ENCODE measurements at places on chromosomes 6 and 20.

GRCh38 chr6:26441977-26442376 lies 1.7 kb downstream of the BTN3A3 start:
- no peak for DNase-seq

DNA sequence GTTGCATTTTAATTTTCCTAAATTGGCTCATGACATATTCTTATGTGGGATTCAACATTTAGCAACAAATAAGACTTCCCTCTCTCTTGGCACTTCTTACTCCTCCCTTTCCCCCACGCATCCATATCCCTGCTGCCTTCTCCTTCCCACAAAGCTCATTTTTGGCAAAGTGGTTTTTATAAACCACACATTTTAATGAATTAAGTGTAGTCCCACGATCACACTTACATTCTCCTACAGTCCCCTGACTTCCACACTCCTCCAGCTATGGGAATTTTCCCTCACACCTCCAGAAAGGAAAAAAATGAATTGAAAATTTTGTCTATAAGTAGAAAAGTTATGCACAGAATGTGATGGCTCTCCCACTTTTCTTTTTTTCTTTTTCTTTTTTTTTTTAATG lies 345.0 kb downstream of the CD83 start:
- no peak for DNase-seq

DNA sequence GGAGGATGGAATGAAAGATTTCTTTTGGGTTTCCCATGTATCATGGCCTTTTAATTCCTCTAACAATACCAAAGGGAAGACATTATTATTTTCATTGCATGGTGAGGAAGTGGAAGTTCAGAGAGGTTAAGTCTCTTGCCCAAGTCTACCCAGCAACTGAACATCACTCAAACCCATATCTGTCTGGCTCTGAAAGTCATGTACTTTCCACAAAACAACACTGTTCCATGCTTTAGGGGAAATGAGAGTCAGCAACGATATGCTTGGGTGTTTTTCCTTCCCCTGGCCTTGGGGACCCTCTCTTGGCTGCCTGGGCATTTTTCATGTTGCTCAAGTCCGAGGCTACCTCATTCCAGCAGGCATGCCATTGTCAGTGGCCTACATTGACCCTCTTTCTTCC lies 118.8 kb downstream of the ADTRP start:
- DNase-seq, result no peak

DNA sequence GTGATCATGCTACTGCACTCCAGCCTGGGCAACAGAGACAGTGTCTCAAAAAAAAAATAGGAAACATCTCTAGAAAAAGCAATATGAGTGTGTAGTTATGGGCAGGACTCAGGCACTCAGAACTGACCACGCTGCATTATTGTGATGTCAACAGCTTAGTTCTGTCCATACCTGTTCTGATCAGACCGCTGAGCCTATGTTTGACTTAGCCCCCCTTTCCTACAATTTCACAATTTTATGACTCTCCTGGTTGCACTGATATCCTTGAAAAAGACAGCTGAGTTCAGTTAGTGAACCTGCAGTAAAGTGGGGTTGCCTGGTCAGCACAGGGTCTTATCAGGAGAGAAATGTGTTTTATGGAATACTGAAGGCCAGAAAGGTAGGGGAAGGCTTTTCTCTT lies 37.8 kb upstream of the PRDM1 start:
- no peak for DNase-seq

GRCh38 chr6:23690453-23691049 lies 435.5 kb upstream of the NRSN1 start:
- DNase-seq, result no peak

- DNase-seq, result no peak
Measured at GRCh38 chr6:63803371-63803770, 167.8 kb downstream of the PHF3 start.

- DNase-seq, result no peak
Measured at GRCh38 chr6:106461084-106461483, 100.6 kb downstream of the CRYBG1 start.

GRCh38 chr6:106026748-106027715 lies 59.1 kb upstream of the PRDM1 start:
- DNase-seq, result no peak

- no peak for DNase-seq
Measured at GRCh38 chr6:169041078-169041477, 212.6 kb downstream of the THBS2 start.

GRCh38 chr6:169320013-169320412 lies 66.4 kb upstream of the THBS2 start:
- no peak for DNase-seq

DNA sequence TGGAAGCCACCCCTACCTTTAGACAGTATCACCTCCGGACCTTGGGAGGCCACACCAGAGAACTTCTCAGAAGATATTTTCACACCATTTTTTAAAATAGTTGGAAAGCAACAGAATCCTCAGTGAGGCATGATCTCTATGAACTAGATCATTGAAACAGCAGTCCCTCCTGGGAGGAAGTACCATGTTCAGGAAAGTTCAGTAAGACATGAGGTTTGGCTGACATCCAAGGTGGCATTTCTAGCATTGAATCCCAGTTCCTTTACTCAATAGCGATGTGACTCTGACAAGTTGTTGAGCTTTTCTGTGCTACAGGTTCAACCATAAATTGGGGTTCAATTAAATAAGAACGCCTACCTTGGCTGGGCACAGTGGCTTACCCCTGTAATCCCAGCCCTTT lies 169.0 kb downstream of the TBC1D7 start:
- DNase-seq, result no peak

DNA sequence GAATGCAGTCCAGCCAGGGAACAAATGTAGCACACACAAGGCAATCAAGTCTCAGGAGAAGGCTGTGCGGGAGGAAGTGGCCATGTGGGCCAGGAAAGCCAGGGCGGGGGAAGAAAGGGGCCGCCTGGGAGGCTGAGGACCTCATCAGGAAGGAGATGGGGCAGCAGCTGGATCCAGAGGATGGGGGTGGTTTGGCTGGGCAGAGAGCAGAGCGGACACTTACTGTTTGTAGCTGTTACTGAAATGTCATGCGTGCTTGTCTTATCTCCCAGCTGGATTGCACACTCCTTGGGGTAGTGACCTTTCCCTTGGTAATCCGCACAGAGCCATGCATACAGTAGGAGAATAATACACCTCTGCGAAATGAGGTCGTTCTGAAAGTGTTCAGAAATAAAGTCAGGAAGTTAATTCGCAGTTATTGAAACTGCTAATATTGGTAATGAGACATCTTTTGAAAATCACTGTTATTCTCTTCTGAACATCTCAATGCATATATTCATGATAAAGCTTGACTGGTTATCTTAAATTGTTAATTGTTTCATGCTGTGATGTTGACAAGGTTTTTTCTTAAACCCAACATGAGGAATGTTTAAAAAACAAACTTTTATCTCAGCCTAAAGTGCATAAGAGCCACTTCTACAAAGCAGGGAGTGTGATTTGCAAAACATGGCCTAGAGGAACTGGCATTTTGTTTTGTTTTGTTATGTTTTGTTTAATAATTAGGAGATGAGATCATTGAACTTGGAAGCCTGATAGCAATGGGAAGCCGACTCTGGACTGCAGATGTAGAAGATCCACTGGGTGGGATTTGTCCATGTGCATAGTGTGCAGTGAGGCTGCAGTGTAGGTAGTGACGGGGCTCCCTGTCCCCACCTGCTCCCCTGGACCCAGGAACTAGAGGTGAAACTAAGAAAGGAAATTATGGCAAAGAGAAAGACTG lies 18.0 kb upstream of the MAP3K4 start:
- DNase-seq, result no peak

DNA sequence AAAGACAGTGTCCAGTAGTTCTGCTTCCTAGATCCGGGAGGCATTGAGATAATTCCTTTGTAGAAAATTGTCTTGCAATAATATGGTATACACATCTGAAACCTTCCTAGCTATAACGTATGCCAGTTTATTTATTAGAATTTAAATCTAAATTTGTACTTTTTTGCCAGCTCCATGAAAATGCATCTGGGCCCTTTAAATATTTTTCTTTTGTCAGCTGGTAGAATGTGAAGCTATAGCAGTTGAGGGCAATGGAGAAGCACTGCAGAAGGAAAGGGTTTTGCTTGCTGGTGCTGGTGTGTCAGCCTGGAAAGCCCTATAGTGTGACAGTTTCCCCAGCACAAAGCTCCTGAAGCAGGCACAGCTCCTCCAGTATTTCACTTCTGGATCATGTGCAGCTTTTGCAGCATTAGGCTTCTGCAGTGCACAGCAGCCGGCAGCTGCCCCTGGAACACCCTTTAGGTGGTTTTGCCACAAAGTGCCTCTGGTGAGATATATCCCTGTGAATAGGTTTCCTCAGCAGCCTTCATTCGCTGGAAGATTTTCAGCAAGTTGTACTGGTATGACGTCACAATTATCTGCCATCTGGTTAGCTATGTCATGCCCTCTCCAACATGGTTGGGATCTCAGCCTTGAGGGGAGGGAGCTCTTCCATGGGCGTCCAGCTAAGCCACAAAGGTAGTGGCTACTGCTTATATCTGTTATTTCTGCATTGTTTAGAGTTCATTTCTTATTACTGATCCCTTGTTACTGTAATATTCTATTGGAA lies 40.0 kb upstream of the L3MBTL3 start:
- DNase-seq, result no peak

DNA sequence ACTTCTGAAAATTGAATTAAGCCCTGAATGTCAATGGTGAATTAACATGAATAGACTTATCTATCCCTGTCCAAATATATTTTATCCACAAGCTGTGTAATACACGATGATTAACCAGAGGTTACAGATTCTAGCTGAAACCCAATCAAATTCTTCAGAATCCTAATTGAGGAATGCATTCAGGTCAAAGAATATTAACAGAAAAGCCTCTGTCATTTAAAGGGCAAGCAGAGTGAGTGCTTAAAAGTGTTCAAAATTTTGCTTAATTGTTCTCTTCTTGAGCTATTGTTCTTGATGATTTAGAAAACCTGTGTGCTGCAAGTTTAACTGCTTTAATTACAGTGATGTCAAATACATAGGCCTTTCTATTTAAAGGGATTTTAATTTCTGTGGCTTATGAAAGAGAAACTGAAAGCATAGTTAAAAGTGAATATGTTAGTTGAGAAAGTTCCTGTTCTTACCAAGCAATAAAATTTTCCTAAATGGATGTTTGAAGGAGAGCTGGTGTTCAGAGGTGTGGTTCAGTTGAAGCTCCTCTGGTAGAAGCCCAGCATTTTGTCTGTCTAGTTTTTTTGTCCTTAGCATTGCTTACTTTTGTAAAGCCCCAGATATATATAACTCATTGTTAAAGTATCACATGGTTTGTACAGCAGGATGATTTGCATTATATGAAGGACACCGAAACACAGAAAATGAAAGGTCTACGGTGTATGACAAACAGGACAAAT lies 466.3 kb upstream of the PLCB4 start:
- DNase-seq, result no peak

- no peak for DNase-seq
Measured at GRCh38 chr6:158622545-158623190, 21.9 kb downstream of the DYNLT1 start.

DNA sequence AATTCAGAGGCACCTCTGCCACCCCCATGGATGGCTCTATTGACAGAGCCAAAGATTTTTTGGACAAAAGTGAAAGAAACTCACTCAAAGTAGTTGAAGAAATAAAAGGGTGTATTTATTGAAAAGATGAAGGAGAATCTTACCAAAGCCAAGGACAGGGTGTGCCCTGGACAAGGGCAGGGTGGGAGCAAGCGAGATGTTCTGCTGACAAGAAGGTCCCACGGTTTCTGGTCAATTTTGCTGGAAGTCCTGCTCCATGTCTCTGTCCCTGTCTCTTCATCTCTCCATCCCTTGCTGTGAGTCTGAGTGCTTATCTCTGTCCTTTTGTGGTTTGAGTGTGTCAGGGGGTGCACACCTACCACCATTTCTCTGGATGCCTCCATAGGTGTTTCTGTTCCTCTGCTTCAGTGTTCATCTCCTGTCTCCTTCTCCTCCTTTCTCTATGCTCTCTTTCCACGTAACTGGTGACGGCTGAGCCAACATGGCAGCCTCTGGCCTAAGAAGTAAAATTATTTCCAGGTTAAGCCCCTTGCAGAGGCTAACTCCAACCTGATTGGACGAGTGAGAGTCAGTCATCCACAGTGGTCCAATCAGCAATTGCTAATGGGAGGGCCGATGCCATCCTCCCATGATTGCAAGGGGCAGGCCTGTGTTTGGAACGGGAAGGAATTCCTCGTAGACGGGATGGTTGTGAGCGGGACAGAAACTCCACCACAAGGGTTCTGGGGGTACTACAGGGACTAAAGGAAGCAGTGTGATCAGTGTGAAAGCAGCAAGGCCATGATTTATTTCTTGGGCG lies 502.1 kb upstream of the CDH4 start:
- no peak for DNase-seq

GRCh38 chr20:12966468-12967085 lies 42.2 kb upstream of the SPTLC3 start:
- no peak for DNase-seq

GRCh38 chr6:159532155-159532554 lies 160.9 kb downstream of the SOD2 start:
- DNase-seq, result no peak

DNA sequence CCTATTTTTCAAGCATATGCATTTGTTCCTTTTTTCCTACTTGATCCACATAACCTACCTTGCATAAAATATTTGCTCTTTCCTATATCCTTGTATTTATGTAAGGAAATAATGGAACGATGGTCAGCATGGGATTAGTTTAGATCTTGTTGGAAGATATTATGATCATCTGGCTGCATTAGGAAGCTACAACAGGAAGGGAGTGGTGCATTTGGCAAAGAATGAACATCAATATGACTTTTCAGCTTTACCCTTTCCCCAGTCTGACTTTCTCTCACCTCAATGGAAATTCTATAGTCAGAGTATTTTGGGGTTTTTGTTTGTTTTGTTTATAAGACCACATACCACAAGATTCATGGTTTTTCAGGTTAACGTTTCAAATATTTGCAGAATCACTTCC lies 66.0 kb downstream of the HS3ST5 start:
- no peak for DNase-seq

DNA sequence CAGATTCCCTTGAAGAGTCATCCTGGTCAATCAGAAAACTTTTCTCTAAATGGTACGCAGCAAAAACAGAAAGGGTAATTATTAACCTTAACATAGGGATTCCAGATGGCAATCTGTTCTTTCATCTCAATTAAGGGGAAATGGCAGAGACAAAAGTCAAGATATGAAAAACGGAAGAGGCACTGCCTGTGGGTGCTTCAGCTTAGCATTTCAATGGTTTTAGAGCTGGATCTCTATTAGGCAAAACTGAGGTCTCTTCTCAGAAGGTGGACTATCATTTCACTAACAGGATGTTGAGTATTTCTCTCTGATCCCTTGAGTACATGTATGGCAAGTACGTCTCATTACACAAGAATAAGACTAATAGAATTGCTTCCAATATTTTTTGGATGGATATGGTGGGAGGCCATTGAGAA lies 296.9 kb downstream of the HIVEP2 start:
- DNase-seq, result no peak

DNA sequence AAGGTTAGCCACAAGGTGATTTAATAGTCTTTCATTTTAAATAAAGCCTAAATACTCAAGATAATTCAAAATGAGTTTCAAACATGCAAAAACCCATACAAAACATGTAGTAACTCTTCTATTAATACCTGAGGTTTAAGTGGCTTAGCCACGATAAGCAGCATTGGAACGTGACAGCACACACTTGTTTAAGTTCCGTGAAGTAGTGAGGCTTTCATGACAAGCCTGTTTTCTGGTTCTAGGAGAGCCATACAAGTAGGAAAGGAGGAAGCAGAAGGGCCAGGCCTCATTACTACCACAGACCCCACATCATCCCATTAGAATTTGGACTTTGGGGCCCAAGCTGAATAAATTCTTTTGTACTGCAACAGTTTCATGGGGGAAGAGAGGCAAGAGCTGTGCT lies 54.3 kb upstream of the PRND start:
- no peak for DNase-seq

- DNase-seq, result no peak
Measured at GRCh38 chr6:164072240-164072666, 657.7 kb downstream of the QKI start.

GRCh38 chr6:149933461-149933860 lies 8.4 kb upstream of the ULBP2 start:
- DNase-seq, result no peak

Data from activated naive CD4-positive, alpha-beta T cell treated with anti-CD3 and anti-CD28 coated beads, Interleukin-2, amount 50 U/mL, for 16 hours (primary cell).